ENCODE measurements at places on chromosomes 7 and 10.

DNA sequence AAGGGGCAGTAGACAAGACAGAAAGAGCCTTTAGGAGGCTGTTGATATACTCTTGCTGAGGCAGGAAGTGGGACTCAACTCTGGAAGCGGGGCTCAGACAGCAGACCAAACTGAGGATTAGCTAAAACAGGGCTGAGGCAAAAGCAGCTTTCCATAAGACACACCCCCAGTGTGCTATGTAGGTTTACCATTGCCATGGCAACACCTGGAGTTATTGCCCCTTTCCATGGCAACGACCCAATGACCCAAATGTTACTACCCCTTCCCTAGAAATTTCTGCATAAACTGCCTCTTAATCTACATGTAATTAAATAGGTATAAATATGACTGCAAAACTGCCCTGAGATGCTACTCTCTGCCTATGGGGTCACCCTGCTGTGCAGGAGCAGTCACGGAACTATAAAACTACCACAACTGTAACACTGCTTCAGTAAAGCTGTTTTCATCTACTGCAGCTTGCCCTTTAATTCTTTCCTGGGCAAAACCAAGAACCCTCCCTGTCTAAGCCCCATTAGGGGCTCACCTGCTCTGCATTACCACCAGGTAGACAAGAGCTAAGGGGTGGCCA lies 348.4 kb upstream of the PODXL start:
- DNase-seq, result no peak

DNA sequence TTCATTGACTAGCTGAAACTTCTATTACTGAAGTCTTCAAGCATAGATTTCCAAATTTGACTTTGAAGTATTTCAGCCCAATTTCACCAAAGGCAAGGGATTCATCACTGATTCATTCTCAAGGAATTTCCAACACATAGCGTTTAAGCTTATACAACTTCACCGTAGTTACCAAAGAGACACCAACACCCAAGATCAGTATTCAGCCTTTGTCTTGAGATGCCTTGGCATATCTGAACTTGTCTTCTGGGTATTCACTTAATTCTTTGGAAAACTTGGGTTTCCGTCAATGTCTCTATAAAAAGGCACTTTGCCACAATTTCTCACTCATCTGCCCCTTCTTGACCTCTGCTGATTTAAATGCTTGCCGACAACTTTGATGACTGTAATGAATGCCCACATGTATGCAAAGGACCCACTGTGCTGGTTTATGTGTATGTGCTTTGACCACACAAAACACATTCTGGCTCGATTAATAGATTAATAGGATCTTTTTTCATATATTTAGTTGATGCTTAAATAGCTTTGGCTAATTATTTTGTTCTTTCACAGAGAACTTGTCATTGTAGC lies 49.6 kb downstream of the TES start:
- no peak for DNase-seq

DNA sequence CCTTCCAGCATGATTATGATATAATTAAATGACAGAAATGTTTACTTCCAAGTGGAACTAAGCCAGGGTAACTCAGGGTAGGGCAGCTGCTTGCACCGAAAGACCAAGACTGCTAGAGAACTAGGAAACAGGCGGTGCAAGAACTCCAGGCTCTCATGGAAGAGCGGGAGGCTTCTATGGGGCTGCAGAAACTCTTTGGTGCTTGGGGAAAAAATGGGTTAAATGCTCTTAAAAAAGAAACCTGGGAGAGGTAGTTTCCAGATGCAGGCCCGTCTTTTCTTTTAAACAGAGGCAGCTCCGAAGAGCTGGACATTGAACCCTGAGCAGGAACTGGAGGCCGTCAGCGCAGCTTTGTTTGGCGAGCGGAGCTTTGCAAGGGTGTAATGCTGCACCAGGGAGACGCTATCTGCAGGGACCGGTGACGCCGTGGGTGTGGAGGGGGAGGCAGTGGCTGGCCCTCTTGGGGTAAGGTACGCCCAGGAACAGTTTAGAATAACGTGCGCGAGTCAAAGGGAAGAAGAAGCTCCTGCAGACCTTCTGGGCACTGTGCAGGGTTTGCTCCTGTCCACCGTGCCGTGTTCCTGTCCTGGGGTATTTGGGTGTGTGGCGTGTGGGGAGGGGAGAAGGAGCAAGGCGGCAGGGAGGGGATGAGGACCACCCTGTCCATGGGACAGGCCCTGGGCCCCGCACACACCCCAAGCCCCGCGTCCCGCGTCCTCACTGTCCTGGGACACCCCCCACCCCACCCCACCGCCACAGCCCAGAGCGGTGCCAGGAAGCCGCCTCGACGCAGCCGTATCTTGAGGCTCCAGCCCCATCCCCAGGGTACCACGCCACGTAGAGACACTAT lies 59.0 kb downstream of the EGFR start:
- no peak for DNase-seq

- DNase-seq, result no peak
Measured at GRCh38 chr10:86506499-86506898, 15.1 kb downstream of the WAPL start.

DNA sequence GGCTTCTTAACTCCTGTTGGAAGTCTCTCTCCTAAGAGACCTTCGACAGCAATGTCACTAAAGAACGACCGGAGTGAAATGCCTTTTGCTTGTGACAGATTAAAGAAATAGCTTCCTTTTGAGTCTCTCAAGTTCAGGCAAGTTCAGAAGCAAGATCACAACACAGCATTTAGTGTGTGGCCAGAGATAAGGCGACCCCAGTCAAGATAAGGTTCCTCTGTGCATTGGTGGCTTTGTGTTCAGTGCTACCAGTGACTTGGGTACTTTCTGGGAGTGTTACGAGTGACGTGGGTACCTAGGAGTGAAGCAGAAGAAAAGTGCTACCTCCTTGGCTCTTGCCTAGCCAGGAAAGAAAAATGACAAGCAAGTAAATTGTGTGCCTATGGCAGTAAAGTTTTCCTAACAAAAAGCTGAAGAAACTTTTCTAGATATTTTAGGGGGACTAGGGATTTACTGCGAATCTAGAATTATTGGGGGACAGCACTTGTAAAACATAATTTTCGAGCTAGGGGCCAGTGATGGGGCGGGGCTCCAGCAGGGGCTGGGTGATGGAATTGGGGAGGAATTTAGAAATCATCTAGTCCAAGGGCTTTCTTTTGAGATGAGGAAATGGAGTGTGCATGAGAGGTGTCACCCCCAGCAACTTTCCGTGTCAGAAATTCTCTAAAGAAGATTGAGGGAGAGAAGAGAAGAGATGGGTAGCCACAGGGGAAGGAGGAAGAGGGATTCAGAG lies 191.9 kb upstream of the LYZL2 start:
- DNase-seq, result no peak

DNA sequence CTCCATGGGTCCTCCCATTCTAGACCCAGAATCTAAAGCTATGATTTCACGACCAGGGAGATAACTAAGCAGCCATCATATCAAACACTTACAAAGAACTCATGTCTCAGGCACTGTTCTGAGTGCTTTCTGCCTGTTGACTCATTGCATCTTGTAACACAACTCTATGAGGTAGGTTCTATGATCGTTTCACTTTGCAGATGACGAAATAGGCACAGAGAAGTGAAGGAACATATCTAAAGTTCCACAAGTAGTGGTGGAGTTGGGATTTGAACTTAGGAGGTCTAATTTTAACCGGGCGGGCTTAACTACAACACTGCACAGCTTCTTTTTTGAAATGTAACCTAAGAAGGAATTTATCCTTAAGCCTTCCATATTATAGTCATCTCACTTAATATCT lies 2.9 kb downstream of the RBP4 start:
- DNase-seq, result no peak

DNA sequence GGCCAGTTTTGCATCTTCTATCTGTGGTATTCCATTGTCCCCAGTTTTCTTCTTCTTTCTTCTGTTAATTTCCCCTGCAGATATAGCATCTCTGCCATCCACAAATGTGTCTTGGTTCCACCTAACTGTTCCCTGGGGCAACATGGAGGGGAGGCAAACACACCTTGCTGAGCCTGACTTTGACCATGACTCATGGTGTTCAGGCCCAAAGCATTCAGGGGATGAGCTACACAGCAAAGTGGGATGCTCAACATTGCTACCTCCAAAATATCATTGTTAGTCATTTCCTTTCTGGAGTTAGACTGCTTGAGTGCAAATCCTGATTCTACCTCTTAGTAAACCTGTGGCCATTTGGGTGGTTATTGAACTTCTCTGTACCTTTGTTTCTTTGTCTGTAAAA lies 542.7 kb downstream of the LRMDA start:
- DNase-seq, result no peak

DNA sequence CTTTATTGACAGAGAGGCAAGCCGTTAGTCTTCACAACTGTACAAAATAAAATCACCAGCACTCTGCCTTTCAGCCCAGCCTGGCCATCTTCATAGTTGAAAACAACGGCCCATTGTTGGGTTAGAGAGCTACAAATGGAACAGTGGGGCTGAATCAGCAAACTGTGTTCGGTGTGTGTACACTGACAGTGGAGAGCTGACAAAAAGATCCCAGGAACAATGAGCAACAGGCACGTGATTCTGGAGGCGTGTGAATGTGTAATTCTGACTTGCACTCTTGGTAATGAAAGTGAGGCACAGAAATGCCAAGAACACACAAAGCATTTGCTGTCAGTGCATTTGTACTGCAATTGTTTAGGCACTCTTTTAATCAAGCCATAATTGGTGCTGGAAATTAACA lies 303.7 kb downstream of the WDR11 start:
- no peak for DNase-seq

DNA sequence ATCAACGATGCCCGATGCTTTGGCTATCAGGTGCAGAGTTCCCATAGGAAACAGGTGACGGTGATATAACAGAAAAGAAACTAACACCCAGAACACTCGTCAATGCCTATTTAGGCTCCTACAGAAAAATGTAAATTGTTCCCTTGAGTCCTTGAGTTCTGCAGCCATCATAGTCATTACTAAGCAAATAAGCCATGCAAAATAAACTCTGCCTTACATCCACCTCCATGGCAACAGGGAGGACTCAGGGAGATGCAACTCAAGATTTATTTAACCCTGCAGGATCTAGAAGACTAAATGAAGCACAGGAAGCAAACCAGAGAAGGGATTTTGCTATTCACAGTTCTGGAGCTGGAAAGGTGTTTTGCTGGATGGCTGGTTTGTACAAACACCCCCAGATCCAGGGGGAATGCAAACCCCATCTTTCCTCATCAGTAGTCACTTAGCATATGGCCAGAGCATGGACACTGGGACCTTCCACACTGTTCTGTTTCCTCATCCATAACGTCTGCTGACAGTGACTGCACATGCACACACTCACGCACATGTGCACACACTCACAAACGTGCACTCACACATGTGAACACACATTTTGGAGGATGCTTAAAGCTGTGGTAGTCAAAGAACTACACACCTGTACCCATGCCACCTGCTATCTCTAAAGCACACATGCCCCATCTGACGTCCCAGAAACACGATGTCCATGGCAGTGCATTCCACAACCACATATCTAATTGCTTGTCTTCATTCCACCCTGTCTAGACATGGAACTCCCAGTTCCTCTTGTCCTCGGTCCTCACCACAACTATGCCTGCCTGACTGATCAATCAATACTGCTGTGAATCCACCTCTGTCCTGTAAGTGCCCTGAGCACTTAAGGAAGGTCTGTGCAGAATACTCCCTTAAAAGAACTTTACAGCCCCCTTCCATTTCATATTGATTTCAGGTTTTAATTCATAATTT lies 178.2 kb downstream of the COBL start:
- DNase-seq, result no peak

- no peak for DNase-seq
Measured at GRCh38 chr7:140631602-140632001, 9.0 kb downstream of the DENND2A start.

GRCh38 chr7:3960050-3960763 lies 659.2 kb downstream of the SDK1 start:
- no peak for DNase-seq

DNA sequence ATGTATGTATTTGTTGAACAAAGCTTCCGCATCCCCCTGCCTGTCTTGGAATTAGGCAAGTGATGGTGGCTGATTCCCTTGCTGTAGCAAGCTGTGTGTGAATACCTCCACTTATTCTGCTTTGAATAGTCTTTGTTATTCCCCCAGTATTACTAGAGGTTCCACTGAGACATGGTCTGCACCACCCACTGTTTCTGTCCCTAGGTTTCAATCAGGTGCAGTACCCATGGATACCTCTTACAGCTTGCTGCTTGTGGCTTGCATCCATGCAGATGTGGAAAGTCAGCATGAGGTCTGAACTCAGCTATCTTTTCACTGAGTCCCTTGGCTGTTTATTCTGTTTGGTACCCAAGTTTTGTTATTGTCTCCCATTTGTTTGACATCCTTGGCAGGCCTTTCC lies 447.4 kb downstream of the GRM8 start:
- DNase-seq, result no peak

GRCh38 chr10:33638891-33639290 lies 304.4 kb upstream of the NRP1 start:
- no peak for DNase-seq

- DNase-seq, result no peak
Measured at GRCh38 chr10:90399782-90400181, 458.1 kb downstream of the HTR7 start.

- DNase-seq, result no peak
Measured at GRCh38 chr10:114932945-114933344, 5.0 kb upstream of the TRUB1 start.

- DNase-seq, result no peak
Measured at GRCh38 chr10:12888470-12888869, 113.0 kb downstream of the CCDC3 start.

DNA sequence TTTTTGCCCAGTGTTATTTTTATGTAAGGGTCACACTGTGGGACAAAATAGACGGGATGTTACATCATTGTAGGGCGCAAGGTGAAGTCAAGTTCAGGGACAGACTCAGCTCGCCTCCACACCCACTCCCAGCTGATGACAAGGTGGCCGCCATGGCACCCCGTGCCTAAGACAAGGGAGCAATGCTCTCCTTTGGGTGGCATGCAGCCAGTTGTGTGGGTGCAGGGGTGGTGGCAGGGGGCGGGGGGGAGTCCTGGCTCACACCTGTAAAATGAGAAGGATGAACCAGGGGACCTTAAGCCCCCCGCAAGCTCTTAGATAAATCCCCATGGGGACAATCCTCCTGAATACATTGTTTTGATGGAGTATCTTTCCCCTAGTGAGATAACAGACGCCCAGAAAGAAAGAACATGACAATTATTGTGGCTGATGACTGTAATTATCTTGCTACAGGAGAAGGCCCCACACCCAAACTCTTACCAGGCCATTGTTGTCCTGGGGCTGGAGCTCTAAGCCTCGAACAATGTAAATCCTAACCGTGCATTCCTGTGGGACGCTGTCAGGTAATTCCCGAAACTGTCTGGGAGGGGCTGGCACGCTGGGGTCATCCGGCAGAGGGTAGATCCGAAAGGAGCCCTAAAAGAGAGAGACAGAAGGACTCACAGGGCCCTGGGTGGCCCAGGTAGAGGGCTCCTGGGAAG lies 148.7 kb downstream of the MYOF start:
- no peak for DNase-seq

GRCh38 chr7:150784120-150784736 lies 15.9 kb downstream of the TMEM176B start:
- DNase-seq, result no peak

DNA sequence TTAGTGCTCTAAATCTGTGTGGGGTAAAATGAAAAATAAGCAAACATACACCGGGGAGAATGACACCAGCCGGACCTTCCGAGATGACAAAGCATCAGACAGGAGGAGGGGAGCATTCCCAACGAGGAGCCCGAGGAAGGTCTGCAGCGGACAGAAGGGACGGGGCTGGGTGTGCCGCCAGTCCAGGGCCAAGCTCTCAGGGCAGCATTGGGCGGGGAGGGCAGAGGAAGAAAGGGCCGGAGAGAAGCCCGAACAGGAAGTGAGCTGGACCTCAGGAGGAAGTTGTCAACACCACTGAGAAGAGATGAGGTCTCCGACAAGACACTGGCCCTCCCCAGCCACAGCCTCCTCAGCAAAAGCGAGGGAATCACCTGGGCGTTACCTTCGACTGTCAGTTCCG lies 182.6 kb upstream of the RNF32 start:
- DNase-seq, result no peak
